ENCODE measurements at places on chromosomes 13 and 19.

- no peak for DNase-seq
These were observed 60.0 kb upstream of the SERP2 start for GRCh38 chr13:44313674-44314073.

DNA sequence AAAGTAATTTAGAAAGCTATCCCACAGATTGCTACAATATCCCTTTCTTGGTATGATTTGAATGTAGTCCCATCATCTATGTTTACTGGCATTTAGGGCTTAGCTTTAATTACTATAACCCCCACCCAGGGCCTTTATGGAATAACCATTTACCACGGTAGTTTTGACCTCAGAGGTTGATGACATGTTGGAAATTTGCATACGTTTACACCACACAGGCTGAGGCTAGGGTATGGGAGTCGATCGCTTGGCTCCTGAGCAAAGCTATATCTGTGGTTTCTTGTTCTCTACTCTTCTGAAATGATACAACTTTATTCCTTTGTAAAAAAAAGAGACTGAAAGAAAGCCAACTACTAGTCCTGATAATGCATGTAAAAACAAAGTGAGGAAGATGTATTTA, 28.2 kb upstream of the RFC3 start:
- no peak for DNase-seq

- DNase-seq = no peak
These were observed 127.2 kb upstream of the TSC22D1 start for GRCh38 chr13:44703371-44703770.

DNA sequence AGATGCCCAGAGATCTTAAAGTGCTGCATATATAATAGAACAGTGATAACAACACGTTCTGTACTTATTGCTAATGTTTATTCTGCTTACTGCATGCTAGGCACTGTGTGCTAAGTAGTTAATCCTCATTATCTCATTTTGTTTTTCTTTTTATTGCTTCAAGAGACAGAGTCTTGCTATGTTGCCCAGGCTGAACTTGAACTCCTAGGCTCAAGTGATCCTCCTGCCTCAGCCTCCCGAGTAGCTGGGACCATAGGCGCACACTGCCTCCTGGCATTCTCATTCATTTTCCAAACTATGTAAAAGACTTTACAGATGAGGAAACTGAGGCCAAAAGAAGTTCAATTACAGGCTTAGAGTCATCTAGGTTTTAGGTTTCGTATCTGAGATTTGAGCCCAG, 548.4 kb downstream of the GPC6 start:
- no peak for DNase-seq

DNA sequence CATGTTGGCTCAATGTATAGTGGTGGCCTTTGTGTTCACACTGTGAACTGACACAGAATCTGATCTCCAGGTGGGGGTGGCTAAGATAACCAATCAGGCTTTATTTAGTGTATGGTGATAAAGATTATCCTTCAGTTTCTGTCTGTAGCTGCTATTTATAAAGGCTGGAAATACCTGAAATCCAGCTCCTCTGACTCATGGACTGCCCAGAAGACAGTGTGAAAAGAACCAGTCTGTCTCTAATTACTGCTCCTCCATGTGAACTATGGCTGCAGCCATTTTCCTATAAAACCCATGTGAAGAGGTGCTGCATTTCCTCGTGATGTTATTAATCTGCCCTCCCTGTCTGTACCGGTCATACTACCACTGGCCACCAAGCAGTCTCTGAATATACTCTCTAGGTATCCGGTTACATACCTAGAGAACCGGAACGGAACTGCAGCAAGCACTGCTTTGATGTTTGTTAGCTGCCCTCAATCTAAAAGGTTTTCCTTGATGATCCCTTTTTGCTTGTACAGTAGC, 238.0 kb downstream of the LHFPL6 start:
- DNase-seq = no peak

DNA sequence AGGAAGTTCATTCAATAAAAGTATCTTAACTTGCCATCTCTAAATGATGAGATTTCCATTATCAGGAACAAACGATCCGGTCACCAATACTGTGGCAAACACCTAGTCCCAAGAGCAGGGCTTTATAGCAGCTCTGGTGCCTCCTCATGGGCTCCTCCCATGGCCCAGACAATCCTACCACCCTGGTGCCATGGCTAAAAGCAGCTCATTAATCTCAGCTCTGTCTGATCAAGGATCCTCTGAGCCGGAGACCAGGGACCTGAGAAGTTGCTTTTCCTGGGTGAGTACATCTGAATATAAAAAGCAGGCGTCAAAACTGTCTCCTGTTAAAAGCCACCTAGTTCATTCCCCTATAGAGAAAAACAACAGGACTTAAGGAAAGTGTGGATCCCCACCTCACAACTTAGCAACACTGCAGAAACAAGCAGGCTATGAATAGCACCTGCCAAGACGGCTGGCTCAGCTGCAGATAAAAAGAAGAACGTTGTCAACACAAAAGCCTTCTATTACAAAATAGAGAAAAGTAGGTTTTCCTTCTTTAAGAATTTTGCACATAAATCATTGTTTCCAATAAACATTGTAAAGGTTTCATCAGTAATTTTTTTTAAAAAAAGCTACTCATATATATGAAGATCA, 30.3 kb downstream of the TSHZ3 start:
- DNase-seq = no peak

DNA sequence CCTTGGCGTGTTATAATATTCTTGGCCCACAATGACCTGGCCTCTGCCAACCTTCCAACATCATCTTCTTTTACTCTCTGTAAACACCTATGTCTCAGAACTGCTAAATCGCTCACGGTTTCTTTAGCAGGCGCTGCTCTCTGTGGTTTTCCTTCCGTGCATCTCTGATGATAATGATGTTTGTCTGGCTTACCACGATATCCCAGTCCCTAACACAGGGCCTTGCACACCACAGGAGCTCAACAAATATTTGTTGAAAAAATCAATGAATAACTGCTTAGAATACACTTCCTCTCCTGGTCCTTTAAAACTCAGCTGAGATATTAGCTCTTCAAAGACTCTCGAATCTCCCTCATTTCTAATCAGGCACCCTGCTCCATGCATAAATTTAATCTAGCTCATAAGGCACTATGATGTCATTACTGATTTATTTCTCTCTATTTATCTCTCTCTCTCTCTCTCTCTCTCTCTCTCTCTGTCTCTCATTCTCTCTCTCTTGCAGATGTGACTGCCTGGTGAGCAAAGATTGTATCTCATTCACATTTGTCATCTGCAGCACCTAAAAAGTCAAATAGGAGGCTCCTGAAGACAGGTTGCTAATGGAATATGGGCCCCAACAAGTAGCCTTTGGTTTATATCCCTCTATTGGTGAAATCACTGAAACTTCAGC, 206.4 kb downstream of the NHLRC3 start:
- no peak for DNase-seq

DNA sequence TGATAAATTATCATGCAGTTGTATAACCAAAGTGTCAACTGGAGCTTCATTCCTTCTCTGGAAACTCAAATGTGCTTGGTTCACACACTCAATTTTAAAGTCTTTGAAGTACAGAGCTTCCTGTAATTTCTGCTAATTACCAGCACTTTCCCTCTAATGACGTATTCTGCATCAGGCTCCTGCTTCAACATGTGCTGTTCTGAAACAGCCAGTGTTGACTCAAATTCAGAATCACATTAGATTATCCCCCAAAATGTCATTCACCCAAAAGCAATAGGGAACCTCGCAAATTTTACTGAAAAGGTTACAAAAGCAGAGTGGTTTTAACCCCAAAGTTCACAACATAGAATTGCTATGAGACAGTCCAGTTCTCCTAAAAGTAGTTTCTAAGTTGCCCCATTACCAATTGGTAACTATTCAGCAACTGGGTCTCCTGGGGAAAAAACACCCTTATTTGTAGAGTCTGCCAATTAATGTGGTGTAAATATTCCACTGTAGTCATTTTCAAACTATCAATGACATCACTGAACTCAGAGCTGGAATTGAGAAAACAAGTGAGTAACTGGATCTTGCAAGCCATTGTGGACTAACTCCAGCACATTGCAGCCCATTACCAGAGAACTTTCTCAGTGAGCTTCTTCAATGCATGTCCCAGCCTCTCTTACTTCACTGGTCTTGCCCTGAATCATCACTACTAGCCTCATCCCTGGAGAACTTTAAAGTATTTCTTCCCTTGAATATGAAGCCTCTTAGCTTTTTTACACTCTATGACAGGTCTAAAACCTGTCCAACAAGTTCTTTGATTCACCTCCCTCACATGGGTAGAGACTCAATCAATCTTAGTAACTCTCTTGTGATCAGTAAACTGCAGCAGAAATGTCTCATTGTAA, 955.4 kb downstream of the EFNB2 start:
- DNase-seq = no peak

All from activated CD4-positive, alpha-beta T cell treated with anti-CD3 and anti-CD28 coated beads for 4 hours (primary cell).